NCI-H524 (cell line): ENCODE measurements at places on chromosomes 13 and 19.

DNA sequence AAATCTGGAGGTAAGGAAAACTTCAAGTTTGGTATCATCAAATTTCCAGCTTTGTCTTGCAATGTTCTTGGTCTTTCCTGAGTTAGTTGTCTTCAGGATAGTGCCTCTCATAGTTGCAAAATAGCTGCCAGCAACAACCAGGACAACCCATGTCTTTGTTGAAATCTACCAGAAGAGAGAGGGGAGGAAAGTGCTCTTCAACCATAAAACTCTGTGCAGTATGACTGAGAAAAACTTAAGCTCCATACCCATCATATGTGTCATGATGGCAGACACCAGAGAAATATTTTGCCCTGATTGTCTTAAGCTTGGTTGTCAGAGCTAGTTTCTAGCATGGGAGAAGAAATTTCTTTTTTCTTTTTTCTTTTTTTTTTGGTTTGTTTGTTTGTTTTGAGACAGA, 103.3 kb downstream of the SPRY2 start:
- no peak for DNase-seq

DNA sequence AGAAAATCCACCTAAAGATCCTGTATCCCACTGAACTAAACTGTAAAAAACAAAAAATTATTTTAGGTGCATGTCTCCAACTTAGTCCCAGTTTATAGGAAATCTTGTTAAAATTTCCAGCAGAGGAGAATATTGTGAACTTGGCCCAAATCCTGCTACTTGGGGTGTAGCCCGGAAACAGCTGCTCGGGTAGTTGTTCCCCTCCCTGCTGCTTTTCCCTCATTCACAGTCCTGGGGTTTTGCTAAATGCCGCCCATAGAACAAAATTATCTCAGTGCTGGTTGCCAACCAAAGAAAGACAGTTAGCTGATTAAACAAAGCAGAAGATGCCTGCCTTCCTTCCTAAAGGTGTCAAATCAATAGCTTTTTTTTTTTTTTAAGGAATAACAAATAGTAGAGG, 330.5 kb upstream of the KLF12 start:
- peak; percentile 28 for DNase-seq

GRCh38 chr13:74280795-74281490, 146.7 kb upstream of the KLF12 start:
- DNase-seq = no peak

GRCh38 chr19:51664131-51664530, 17.5 kb upstream of the SIGLEC14 start:
- no peak for DNase-seq

- no peak for DNase-seq
Observed at GRCh38 chr13:42040730-42041010, 7.8 kb upstream of the DGKH start.

GRCh38 chr13:93375491-93375890, 148.9 kb downstream of the GPC6 start:
- no peak for DNase-seq

- no peak for DNase-seq
Observed at GRCh38 chr19:17998827-17999150, 9.2 kb upstream of the ARRDC2 start.

GRCh38 chr19:19540715-19541515, 2.9 kb downstream of the CILP2 start:
- DNase-seq = no peak

DNA sequence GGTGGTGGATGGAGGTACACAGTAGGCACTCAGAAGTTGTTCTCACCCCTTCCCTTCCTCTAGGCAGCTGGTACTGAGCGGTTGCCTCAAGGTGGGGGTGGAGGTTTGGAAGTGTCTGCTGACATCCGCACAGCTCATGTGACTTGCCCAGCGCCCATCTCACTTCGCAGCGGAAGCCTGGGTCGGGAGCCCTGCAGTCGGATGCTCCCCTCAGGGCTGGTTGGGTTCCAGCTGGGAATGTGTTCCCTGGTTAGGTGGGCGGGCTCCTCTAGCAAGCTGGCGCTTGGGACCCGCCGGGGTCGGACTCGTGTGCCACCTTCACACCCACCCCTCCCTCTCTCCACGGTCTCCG, 10.2 kb downstream of the PPP1R37 start:
- DNase-seq = no peak

DNA sequence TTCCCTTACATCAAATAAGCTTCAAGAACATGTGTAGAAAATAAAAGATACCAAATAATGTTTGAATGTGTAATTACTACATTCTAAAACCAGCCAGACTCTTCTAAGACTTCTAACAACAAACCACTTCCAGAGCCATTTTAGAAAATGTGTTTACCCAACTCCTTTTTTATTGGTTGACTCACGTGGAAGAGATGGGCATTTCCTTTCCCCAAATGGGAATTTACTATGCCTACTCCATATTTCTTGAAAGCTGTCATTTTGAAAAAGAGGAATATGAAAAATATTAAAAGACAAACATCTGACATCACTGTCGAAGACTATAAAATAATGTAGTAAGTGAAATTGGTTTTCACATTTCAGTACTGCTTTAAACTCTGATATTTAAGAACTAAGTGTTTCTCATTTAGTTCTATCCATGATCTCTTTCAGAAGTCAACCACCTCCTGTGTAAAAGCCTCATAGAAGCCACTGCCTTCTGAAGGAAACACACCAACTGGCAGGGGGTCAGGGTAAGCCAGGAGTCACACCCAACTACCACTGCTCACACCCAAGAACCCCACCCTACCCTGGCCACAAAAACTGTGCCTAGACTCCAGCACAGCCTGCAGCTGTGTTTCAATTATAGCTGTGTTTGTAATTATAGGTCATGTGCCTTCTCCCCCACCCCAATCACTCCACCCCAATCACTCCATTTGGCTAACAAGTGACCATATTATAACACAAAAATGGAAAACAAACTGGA, 86.8 kb downstream of the UBL3 start:
- no peak for DNase-seq

DNA sequence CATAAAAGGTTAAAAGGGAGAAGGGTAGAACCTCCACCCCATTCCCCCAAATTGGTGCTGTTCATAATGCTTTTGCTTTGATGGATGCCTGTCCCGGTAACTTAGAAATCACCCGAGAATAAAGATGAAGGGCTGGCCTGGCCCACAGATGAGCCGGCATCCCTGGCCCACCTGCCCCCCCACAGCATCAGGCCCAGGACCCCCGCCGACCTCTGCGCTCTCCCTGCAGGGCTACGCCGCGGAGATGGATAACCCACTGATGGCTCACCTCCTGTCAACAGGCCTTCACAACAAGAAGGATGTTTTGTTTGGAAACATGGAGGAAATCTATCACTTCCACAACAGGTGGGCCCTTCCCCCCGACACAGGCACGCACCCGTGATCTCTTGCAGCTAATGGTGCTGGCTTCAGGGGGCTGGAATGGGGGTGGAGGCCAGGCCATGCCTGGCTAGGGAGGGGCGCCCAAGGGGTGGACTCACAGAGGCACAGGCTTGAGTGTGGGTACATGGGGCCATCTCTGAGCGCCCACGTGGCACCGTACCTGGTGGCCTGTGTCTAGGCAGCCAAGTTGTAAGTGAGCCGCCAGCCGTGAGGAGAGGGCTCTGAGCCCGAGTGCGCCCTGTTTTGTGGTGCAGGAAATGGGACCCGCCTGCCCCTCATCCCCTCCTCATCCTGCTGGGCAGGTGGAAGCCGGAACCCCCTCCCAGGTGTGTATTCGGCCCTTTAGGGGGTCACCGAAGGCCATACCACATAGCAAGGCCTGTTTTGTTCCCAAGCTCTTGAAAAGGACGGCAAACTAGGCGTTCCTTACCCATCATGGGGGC, 23.2 kb upstream of the F7 start:
- no peak for DNase-seq

DNA sequence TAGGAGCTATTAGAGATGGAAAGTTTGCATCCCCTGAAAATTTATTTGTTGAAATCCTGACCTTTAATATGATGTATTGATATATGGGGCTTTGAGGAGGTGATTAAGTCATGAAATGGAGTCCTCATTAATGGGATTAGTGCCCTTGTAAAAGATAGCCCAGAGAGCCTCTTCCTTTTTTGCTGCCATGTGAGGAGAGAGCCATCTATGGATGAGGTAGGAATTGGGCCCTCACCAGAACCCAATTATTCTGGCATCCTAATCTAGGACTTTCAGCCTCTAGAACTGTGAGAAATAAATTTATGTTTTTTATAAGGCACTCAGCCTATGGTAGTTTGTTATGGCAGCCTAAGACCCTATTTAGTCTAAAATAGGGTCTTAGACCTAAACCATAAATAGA, 250.2 kb upstream of the SLITRK1 start:
- DNase-seq = peak; percentile 54

GRCh38 chr19:3753631-3754410, 7.7 kb downstream of the APBA3 start:
- DNase-seq = no peak

DNA sequence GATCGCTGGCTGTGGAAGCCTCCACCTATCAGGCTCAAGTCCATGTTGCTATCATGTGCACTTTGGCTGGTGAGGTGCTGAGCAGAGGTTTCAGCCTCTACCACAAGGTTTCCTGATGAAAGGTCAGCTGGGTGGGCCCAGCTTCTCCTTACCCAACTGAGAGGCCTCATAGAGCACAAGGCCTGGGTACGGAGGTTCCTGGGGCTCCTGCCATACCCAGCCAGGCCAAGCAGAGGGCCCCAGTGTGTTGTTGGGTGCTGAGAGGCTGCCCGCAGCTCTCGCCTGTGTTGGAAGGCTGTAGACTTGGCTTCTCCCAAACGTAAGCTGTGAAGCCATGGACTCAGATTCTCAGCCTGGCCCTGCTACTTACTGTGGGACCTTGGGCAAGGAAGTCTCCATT, 28.2 kb downstream of the ACTN4 start:
- DNase-seq = no peak

- no peak for DNase-seq
Observed at GRCh38 chr13:61470786-61471185, 55.1 kb upstream of the PCDH20 start.

DNA sequence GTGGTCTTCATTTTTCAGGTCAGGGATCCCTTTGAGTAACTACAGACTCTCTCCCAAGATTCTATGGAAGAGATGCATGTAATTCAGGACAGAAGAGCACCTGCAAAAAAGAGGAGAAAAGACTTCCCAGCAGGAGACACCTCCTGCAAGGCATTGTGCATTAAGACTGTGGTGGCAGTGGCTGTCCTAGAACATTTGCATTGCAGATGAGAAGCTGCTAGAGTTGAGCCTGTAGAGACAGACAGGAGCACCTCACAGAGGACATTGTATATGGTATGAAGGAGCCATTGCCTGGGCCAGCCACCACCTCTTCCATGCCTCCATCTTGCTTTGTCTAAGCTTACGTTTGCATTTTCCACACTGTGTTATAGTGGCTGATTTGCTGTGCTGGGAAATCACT, 11.2 kb upstream of the MYO16 start:
- no peak for DNase-seq

DNA sequence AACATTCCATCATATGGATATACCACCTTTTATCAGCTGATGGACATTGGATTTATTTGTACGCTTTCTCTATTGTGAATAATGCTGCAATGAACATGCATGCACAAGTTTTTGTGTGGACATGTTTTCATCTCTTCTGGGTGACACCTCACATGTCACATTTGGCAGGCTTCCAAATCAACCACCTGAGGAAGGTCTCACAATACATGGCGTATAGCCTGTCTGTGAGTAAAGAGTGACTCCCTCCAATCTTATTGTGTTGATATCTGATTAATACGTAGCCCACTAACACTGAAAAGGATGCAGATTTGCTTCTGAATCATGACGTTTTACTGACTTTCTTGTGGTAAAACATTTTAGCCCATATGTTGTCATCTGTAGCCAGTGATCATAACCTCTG, 61.1 kb downstream of the SLC15A1 start:
- no peak for DNase-seq

GRCh38 chr19:18430417-18431144, 7.4 kb downstream of the ISYNA1 start:
- no peak for DNase-seq

- DNase-seq = no peak
Observed at GRCh38 chr13:79749984-79750551, 269.1 kb downstream of the NDFIP2 start.

DNA sequence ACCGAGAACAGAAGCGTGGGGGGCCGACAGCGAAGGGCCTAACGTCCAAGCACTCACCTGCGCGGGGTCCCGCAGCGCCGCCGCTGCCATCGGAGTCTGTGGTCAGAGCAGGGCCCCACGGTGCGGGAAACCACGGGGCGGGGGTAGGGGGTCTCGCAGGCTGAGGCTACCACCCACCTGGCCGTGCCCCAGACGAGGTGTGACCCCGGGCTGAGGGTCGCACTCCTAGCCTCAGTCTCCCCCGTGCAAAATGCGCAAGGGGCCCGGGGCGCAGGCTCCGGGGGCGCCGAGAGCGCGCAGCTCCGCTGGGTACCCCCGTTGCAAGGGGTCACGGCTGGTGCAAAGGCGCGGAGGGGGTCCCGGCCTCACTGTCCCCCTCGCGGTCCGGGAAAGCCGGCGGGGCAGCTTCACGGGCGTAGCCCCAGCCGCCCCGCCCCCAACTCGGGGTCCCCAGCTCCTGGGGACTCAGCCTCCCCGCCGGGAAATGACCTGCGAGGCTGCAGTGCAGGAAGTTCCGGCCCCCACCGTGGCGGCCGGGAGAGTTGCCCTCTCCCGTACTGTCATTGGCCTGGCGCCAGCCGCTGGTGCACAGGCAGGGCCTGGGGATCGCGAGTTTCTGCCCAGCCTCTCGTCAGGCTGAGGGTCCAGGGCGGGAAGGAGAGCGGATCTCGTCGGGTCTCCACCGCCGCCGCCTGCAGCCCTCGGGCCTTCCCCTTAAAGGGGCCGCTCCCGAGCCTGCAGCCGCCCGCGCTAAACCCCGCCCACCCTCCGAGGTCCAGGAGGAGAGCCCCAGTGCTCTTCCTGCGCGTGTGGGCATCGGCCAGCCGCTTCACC, at the start of gene ZNF792:
Gene ZNF792 (minus strand): TSS at position 657 of the 834 bp plus-strand sequence. CDS start 567 bp downstream, at position 90.
- DNase-seq = peak; percentile 34

- peak; percentile 32 for DNase-seq
Observed at GRCh38 chr19:46514589-46515289, 19.1 kb upstream of the PNMA8B start.

DNA sequence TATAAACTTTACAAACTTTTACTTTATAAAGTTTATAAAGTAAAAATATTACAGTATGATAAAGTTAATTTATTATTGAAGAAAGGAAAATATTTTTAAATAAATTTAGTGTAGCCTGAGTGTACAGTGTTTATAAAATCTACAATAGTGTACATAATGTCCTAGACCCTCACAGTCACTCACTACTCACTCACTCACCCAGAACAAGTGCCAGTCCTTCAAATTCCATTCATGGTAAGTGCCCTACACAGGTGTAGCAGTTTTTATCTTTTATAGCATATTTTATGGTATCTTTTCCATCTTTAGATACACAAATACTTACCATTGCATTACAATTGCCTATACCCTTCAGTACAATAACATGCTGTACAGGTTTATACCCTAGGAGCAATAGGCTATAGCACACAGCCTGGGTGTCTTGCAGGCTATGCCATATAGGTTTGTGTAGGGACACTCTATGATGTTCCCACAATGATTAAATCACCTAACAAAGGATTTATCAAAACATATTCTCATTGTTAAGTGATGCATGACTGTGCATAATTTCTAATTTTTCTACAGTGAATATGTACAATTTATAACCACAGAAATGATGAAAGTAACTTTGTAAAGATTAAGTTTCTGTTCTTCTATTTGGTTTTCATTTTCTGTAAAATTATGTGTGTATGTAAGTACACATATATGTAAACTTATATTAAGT, 98.0 kb downstream of the SPRY2 start:
- no peak for DNase-seq
